ENCODE measurements at places on chromosomes 11 and 22.

DNA sequence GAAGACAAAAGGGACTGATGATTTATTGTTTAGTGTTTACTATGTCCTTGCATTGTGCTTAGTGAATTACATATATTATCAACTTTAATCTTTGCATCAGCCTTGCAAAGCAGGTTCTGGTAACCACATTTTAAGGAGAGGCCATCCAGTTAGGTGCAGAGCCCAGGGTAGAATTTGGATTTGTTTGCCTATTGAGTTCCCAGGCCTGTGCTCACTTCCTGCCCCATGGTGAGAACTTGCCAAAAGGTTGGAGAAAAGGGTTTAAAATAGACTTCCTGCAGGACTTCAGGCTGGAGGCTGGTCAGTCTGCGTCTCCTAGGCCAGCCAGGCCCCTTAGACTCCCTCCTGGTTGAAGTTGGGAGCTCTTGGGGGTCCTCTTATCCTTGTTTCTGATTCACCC lies 72.1 kb downstream of the ATXN10 start:
- DNase-seq: no peak

DNA sequence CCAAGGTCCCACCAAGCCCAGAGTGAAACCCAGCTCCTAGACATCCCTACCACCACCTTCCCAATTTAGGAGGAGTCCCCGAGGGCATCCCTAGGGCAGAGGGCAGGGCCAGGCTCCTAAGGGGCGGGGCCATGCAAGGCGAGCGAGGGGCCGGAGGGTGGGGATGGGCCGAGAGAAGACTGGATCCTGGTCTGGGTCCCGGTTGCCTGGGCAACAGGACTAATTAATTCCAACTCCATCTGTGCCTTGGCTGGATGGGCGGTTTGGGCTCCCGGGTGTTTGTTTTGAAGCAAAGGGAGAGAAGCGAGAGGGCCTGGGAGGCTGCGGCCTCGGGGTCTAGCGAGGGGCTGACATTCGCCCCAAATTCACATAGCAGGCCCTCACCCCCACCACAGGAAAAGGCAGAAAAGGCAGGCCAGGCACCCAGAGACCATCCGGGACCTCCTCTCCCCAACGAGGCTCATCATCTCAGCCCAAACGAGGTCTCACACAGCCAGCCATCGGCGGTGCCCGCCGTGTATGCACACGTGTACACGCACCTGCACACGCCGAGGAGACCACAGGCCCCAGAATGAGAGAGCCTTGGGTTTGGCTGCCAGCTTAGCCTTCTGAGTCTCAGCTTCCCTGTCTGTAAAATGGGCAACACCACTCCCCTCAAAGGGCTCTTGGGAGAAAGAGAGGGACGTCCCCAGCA lies 23.9 kb downstream of the ELFN2 start:
- DNase-seq: no peak

GRCh38 chr11:16299884-16300782 lies 56.2 kb downstream of the SOX6 start:
- no peak for DNase-seq

DNA sequence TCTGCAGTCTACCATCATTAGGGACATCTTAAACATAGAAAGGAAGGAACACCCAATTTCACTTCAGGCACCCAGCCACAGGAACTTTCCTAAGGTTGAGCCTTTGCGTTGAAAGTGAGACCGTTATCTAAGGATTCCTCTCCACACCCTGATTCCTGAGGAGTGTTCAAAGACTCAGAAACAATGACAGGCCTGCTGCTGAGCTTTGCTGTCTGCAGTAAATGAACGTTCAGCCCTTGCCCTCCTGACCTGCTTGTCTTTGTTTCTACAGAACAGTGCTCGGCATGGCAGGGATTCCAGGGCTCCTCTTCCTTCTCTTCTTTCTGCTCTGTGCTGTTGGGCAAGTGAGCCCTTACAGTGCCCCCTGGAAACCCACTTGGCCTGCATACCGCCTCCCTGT lies 7.0 kb downstream of the PRSS23 start:
- no peak for DNase-seq

DNA sequence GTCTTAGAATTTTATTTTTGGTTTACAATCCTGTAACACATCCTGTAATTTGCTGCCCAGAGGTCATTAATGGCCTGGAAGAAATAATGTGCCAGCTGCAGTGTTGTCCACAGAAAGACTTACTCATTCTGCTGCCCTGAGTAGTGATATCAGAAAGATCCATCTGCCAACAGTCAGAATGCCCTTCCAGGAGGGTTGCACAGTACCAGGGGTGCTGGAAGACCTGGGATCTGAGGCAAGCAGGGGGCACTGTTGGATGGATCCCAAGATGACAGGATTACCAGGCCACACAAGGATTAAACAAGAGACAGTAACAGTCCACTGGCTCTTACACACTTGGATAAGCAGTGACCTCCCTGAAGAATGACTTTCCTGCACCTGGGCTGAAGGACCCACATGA lies 93.8 kb upstream of the TOP3B start:
- DNase-seq: no peak
